Esophagus squamous epithelium (tissue), 5 donors: ENCODE measurements at places on chromosomes 5 and 9.

GRCh38 chr9:106675780-106676179 is 187.2 kb upstream of the ZNF462 start:
- DNase-seq: no peak

- no peak for DNase-seq
Observed at GRCh38 chr9:82057805-82058204, 69.2 kb downstream of the SPATA31D1 start.

DNA sequence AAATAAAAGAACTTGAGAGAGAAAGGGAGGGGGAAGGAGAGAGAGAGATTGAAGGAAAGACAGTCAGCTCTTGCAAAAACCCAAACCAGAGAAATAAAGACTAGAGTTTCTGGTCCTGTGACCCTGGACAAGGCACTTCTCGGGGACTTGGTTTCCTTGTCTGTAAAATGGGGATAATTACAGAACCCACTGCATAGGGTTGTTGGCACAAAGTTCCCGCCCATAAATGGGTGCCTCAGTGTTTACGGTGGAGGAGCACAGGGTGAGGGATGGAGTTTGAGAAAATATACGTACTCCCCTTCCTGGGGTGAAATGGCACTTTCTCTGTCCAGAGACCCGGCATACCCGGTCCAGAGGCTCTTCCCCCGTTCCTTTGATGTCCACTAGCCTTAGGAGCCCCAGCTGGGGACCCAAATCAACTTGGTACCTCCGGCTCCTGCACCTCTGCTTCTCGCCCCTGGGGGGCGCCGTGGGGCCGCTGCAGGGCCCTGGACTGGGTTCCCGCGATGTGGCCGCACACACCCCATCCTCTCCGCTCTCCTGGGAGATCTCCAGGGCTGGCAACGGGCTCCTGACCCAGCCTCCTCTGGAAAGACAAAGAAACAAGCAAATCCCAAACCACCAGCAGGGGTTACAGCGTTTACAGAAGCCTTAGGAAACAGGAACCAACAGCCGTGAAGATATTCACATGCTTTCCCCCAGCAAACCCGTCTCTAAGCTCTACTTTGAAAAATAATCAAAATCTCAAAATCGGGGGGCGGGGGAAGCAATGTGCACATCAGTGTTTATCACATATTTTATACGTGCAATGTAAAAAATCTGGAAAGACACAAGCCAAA is 26.3 kb downstream of the PTGES start:
- DNase-seq: no peak

GRCh38 chr5:7805379-7805778 is 45.6 kb downstream of the CFAP90 start:
- no peak for DNase-seq

GRCh38 chr9:92289708-92290390 is 3.6 kb downstream of the IARS1 start:
- no peak for DNase-seq

GRCh38 chr9:686321-686813 is 155.1 kb upstream of the DMRT1 start:
- DNase-seq: no peak

DNA sequence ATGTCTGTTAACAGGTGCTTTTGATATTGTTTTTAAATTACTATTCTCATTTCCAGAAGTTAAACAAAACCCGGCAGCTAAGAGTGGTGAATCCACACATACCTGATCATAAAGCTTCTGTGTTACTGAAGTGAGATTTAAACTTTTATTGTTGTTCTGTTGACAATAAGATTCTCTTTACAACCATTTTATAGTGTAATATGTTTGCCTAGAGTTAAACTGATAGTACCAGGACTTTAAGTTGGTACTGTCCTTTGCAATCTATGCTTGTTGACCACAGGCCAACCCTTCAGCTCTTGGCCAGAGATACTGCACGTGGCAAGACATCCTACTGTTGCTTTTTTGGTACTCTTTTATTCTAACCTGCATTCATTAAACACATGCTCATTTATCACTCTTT is 806.2 kb downstream of the MTRR start:
- DNase-seq: no peak
